ENCODE measurements at places on chromosomes 3 and 15.

- DNase-seq, result no peak
These were observed 52.9 kb downstream of the RYK start for GRCh38 chr3:134197681-134198261.

GRCh38 chr3:111369958-111370357 is 172.0 kb upstream of the CD96 start:
- DNase-seq, result no peak

DNA sequence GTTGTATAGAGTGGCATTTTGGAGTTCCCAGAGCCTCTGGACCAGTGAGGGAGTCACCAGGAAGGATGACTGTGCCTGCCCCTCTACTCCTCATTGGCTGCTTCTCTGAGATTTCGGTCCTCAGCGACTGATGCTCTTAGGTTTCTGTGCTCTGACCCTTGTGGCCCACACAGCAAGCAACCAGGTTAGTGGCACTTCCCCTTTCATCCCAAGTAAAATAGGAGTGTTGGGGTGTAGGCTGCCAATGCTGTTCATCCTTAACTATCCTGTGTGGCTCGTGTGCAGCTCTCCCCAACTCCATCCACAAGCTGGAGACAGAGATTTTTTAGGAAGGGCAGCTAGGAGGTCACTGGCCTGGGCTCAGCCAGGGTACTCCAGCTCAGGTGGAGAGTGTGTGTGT is 21.3 kb downstream of the PRR23A start:
- no peak for DNase-seq

GRCh38 chr15:92971713-92972112 is 71.6 kb downstream of the CHD2 start:
- DNase-seq, result no peak

DNA sequence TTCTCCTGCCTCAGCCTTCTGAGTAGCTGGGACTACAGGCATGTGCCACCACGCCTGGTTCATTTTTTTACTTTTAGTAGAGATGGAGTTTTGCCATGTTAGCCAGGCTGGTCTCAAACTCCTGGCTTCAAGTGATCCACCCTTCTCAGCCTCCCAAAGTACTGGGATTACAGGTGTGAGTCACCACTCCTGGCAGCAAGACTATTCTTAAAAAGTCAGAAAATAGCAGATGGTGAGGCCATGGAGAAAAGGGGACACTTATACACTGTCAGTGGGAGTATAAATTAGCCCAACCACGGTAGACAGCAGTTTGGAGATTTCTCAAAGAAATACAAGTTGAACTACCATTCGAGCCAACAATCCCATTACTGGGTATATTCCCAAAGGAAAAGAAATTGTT is 603.3 kb upstream of the TBL1XR1 start:
- no peak for DNase-seq

DNA sequence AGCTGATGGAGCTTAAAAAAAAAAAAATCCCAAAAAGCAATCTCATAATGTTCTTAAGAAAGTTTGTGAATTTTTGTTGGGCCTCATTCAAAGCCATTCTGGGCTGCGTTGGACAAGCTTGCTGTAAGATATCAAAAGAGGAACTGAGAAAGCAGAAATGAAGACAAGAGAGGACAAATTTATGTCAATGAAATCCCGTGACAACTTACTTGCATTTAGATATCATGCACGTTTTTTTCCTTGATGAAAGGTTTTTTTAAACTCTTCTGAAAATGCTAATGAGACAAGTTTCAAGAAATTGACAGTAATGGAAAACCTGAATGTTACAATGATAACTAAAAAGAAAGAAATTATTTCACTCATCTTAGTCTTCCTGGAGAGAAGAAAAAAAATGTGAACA is 662.9 kb downstream of the SQOR start:
- DNase-seq, result no peak

DNA sequence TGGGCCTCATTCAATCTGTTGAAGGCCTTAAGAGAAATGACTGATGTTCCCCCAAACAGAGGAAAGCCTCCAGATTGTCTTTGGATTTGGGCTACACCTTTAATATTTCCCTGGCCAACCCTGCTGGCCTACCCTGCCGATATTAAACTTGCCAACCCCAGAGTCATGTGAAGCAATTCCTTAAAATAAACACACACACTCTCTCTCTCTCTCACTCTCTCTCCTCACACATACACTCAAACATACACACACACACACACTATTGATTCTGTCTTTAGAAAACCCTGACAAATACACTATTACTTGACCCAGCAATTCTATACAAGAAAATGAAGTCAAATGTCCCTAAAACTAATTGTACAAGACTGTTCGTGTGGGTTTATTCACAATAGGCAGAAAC is 109.9 kb upstream of the ST8SIA2 start:
- no peak for DNase-seq

GRCh38 chr15:36603987-36604386 is 24.6 kb downstream of the CDIN1 start:
- no peak for DNase-seq

DNA sequence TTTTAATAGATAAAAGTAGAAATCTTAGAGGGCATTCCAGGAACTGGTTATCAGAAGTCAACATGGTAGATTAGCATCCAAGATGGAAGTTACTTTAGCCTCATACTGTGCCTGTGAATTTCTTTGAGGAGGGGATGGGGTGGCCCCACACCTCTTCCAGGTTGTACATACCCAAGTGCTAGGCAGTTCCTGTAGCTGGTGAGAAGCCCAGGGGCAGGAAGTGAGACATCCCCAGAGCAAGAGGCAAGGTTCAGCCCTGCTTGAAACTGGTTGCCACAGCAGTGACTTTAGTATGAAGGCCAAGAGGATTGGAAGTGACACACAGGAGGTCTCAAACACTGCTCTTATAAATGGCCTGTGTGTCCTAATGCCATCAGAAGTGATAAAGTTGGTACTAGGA is 11.9 kb downstream of the GTPBP8 start:
- DNase-seq, result no peak

DNA sequence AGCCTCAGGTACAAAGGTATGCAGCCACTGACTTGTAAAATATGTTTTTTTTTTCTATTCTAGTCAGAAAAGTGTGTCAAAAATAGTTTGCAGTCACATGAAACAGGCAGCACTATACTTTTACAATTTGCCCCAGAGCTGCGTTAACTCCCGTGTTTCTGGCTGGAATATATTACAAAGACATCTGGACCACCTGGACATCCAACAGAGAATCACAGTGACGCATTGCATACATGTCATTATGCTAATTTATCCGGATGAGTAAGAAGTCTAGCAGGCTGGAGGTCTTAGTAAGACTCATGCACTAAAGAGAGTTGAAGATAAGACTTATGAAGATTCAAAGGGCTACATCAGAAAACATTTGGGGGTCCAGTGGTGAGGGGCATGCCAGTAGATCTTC is 39.2 kb upstream of the STRIT1 start:
- DNase-seq, result no peak

- DNase-seq, result no peak
These were observed 260.1 kb downstream of the UACA start for GRCh38 chr15:70503073-70503745.

DNA sequence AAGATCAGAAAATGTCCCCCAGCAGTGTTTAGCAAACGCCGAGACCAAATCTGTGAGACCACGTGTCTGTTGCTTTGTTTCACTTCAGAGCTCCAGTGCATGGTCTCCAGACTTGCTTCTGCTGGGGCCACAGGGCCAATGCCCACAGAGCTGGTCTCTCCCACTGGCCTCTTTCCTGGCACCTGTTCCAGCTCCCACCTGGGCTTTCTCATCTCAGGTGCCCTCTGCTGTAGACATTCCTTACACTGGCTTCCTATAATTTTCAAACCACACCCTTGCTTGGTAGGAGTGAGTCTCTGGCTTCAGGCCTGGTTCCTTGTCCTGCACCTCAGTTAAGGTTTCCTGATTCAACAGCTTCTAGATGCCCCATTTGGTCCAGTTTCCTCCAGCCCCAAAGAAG is 243.1 kb downstream of the ADAMTS17 start:
- no peak for DNase-seq

GRCh38 chr3:182760576-182761164 is 32.6 kb upstream of the ATP11B start:
- DNase-seq, result no peak

- no peak for DNase-seq
These were observed 77.1 kb downstream of the LRRC28 start for GRCh38 chr15:99328106-99329072.

DNA sequence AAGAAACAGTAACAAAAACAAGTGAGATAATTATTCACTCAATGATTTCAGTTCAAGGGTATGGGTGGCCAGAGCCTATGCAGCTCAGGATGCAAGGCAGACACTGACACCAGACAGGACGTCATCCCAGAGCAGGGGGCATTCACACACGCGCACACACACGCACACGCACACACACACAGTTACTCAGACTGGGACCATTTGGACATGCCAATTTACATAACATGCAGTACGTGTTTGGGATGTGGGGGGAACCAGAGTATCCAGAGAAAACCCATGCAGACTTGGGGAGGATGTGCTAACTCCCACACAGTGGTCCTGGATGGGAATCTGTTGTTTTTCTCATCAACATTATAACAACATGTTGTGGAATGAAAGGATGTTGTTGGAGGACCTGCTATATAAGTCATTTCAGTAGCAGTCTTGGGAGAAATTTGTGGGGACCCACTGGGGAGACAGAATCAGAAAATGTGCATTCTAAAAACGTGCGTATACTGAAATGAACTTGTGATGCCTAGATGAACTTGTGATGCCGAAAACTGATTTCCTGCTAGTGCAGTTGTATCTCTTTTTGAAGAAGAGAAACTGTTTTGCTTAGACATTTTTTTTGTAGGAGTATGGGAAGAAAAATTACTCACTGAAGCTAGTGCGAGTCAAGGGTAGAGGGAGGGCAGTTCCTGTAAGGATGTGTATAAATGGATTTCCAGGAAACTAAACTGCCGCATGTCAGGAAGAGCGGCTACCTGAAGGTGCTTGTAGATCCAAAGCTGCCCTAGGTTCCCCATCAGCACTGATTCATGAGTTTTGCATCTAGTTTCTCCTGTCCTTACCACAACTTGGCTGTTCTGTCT is 25.2 kb downstream of the CD200 start:
- no peak for DNase-seq

DNA sequence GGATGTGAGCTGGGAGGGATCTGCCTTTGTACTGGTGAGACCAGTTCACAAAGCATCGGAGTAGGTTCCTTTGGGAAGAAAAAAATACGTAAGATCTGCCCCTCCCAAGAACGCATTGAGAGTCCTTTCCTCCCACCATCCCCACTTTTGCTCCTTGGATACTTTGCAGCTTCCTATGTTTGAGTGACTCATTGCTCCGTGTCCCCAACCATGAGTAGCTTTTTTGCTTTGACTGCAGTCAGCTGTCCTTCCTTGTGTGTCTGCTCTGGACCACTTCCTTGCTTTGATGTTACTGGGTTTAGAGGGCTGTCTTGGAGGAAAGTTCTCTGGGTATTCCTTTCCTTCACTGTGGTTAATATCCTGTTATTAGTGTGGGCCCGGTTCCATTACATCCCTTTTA is 43.2 kb upstream of the PTPN23 start:
- no peak for DNase-seq

DNA sequence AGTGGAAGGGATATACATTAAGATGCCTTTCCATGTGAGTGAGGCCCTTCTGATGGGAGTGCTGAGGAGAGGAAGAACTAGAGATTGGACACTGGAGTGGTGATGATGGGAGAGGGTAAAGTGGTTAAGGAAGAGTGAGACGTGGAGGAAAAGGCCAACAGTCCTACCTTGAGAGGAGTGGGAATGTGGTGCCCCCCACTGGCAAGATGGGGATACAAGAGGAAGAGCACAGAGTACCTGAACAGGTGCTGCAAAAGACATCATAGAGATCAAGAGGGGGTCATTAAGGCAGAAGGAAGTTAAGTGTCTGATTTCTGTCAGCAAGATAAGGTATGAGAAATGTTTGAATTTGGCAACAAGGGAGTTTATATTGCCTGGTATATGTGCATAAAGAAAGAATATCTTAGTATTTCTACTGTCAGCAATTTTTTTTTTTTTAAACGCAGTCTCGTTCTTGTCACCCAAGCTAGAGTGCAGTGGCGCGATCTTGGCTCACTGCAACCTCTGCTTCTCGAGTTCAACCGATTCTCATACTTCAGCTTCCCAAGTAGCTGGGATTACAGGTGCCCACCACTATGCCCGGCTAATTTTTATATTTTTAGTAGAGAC is 34.0 kb downstream of the ARIH2 start:
- DNase-seq, result no peak

DNA sequence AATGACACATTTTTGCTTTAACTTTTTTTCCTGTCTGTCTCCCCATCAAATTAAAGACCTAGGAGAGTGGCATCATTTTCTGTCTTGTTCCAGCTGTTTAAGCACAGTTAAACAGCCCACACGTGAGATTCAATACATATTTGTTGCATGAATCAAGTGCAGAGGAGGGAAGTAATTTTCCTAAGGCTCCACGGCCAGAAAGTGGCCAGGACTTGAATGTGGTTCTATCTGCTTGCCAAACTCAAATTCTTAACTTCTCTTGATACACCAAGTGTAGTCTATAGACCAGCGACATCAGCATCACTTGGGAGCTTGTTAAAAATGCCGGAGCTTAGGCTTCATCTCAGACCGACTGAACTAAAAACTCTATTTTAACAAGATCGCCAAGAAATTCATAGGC is 724.8 kb upstream of the CFAP20DC start:
- DNase-seq, result no peak

GRCh38 chr3:30495172-30496065 is 111.0 kb upstream of the TGFBR2 start:
- no peak for DNase-seq

GRCh38 chr3:101963902-101964362 is 114.6 kb downstream of the NFKBIZ start:
- no peak for DNase-seq

DNA sequence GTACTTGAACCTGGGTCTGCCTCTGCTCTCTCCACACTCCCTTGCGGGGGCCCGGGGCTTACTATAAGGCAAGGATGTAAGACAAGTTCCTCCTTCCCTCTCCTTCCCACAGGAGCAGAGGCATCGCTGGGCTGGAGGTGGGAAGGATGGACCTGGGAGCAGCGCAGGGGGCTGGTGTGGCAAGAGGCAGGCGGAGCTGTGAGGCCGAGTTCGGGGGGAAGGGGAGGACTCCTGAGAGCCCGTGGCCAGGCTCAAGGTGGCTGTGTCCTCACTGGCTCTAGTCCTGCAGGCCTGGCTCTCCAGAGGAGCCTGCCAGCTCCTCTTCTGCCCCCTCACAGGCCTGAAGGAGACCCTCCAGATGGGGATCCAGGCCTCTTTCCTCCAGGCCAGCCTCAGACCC is 1.0 kb upstream of the NR2E3 start:
- DNase-seq, result no peak

DNA sequence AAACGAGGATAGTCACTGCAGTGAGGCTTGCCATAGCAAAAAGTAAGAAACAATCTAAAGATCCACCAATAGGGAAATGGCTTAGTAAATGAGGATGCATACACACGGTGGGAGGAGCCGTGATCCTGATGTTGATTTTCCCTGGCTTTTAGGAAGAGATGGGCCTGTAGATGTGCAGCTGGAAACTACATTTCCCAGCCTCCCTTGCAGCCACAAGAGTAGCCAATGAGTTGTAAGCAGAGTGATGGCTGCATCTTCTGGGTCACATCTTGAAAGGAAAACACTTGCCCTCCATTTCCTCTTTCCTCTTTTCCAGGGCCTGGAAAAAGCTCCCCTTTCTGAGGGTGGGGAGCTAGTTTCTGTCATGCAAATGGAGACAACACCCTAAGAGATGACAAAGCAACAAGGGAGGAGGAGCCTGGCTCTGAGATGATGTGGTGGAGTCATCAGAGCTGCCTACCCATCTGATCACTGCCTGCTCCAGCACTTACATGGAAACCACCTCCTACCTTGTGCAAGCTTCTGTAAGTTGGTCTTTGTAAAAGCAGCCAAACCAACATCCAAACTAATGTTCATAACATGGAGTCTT is 139.1 kb downstream of the TLE3 start:
- no peak for DNase-seq
